ENCODE measurements at places on chromosomes 3 and 15.

GRCh38 chr15:58038426-58039078, 27.0 kb downstream of the ALDH1A2 start:
- no peak for DNase-seq

DNA sequence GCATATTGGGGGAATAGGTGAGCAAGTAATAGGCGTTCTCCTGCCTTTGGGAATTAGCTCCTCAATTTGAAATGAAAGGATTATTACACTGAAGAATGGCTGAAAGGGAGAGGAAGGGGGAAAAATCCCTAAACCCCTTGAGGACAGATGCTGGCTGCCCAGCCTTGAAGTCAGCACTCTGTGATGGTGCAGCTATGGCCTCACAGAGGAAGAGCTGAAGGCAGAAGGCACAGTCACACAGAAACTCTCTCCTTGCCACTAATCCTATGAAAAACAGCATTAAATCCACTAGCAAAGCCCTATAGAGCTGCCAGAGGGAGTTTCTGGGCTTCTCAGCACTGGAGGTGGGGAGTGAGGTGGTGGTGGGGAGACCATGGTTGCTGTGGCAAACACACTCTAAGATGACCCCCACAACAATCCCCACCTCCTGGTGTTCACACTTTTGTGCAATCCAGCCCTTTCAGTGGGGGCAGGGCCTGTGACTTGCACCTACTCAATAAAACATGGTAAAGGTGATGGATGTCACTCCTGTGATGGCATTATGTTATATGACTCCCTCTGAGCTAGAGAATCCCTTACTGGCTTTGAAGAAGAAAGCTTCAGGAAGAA, 101.2 kb downstream of the RFTN1 start:
- no peak for DNase-seq

DNA sequence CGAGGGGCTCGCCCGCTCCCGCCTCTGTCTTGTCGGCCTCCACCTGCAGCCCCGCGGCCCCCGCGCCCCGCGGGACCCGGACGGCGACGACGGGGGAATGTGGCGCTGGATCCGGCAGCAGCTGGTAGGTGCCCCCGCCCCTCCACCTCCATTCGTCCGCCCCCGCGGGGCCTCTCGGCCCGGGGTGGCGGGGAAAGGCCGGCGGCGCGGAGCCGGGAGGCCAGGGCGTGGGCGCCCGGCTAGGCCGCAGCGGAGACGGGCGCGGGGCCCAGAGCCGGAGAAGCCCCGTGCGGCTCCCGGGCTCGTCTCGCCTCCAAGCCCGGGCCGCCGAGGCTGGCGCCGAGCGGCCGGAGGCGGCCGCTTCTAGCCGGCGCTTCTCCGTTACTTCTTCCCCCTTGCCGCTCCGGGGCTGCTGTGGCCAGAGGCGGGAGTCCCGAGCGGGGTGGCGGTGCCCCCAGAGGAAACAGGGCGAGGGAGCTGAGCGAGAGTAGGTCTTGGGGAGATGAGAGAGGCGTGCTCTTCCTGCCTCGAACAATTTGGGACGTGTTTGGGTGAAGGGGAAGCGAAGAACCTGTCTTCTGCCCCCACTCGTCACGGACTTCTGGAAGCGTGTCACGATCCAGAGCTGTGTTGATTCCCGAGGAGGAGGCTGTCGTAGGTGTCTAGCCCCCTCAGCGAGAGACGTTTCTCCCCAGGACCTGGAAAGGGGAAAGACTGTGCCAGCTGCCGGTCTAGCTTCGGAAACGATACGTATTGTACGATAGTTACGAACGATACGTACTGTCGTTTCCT, 555 bp downstream of the ATP11B start:
- peak; percentile 54 for DNase-seq

- peak; percentile 7 for DNase-seq
Observed at GRCh38 chr3:190446573-190447279, 3.0 kb downstream of the TMEM207 start.

- DNase-seq: peak; percentile 18
Observed at GRCh38 chr15:83164771-83165404, 42.7 kb downstream of the HDGFL3 start.

DNA sequence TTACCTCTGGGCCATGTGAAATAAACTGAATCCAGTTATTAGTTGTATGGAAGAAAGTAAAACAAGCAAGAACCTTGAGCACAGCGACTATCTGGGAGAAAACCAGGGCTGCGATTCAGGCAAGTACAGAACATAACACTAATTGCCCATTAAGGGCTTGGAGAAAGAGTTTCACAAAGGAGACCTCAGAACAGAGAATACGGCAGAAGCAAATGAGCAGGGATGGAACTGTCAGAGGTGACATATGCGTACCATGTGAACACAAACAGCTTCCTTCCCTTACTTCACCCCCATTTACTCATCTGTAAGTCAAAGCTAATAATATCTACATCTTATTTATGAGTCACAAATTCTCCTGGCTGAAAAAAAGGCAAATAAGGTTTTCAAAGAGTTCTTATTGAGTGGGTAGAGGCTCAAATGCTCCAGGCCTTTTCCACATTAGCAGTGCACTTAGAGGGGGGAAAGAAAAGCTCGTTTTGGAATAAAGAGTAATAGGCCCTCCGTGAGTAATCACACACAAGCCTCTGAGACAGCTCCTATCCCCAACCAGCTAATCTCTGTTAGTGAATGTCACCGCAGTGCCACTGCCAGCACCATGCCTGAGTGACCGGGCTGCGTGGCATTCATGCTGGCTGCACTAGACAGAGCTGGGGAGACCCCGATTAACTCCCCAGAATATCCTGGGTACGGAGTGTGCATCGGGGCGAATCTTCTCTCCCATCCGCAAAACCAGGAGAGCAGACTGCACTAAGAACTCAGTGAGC, 2.6 kb downstream of the PCSK6 start:
- DNase-seq: no peak

GRCh38 chr3:120642368-120642948, 39.6 kb downstream of the HGD start:
- no peak for DNase-seq

GRCh38 chr3:164897342-164897741, 181.0 kb downstream of the SI start:
- DNase-seq: no peak

GRCh38 chr3:25856902-25857518, 67.1 kb downstream of the OXSM start:
- DNase-seq: peak; percentile 59

DNA sequence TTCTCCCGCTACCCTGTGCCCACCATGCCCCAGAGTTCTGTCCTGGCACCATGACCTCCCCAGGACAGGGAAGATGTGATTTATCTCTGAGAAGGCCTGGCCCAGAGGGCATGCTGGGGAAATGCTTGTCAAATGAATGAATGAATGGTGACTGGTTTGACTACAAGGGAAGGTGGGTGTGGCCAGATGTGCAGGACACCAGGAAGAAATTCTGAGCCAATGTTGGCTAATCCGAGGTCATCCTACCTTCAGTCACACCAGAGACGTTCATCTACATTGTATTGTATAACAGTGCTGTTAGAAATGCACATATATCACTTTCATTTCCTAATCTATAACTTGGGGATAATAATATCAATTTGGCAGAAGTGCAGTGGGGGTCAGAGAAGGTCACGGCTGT, 138.4 kb downstream of the FAM43A start:
- DNase-seq: no peak
